Thoracic aorta (tissue), 2 donors: ENCODE measurements at places on chromosomes 5 and 9. TPM values are rescaled to one million over a fixed set of nuclear protein-coding genes. Genes with fewer than 3 reads are reported as not detected.

Gene OBP2B
- not detected for total RNA-seq

Gene TMEM174
- not detected for total RNA-seq

Gene EPB41L4B
- total RNA-seq = 1.1 TPM

Gene TLE1
- total RNA-seq = 74.1 TPM

Gene PNPLA7
- 12.7 TPM for total RNA-seq

Gene CEP72
- 0.68 TPM for total RNA-seq

Gene MGAT1
- 244 TPM for total RNA-seq

Gene ASPN
- 122 TPM for total RNA-seq

Gene OLFM1
- total RNA-seq = 24.5 TPM

Gene FCN1
- 2.2 TPM for total RNA-seq

Gene PCDHGA7
- 12.2 TPM for total RNA-seq

Gene EQTN
- total RNA-seq = not detected

Gene FOXI1
- not detected for total RNA-seq
